ENCODE measurements at places on chromosomes 1 and 21.

DNA sequence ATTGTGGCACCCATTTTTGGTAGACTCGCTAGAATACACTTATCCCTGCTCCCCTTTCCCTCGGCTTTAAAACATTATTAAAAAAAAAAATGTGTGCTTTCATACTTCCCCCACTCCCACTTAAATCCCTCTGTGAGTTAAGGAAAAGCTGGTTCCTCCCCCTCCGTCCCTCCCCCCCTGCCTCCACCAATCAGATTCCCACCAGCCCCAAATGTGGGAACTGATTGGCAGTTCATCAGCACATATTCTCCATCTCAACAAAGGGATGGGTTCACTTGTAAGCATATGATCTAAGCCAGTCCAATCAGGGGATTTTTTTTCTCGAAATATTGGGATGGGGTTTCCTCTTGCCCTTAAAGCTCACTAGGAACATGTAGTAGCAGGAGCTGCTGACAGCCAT is 10.8 kb upstream of the FYB2 start:
- no peak for DNase-seq

DNA sequence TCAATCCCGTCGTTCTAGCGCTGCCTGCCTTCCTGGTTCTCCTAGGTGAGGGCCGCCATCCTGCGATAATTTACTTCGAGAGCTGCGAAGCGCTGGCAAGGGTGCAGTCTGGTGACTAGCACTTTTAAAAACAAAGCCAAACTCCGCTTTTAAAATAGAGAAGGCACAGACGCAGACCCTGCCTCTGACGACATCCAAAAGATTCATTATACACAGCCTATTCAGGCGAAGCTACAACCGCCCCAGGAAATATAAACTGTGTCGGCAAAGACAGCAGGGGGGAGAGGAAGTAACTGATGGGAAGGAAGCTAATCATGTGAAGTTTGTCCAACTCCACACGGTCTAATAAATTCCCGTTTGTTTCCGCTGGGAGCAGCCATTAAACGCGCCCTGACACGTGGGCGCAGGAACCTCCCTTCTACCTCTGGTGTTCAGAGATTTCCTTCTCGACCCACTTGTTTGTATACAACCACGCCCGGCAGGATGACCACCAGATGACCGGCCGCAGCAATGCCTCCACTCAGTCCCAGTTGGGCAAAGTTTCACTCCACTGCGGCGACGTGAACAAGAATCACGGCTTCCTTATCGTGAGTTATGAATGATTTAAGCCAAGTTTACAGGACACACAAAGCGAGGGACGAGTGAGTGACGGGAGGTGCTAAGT is 1.3 kb downstream of the GNG12 start:
- peak; percentile 70 for DNase-seq

- DNase-seq, result no peak
These were observed 471 bp upstream of the MTF2 start for GRCh38 chr1:93078638-93078985.

GRCh38 chr1:192581131-192581927 is 5.8 kb downstream of the RGS1 start:
- DNase-seq, result no peak

DNA sequence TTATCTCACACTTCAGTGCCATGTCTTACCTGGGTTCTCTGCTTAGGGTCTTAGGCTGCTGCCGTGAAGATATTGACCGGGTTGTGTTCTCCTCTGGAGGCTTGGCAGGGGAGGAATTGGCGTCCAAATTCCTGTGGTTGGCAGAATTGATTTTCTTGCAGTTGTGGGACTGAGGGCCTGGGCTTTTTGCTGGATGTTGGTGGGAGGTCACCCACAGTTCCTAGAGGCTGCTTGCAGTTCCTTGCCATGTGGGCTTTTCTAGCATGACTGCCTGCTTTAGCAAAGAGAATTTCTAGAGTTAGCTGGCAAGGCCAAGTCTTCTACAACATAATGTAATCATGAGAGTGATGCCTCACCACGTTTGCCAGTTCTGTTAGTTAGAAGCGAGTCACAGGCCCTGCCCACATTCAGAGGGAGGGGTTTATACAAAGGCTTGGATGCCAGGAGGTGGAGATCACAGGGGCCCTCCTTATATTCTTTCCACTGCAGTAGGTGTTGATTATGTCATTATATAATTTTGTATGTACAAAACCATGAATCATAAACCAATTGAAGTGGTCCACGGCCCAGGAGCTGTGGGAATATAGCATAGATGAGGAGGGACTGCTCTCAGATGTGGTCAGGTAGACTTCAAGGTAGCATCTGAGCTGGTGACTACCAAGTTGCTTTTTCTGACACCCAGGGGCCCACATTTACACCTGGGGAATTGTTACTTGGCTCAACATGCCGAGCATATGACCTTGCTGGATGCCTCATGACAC is 6.6 kb downstream of the UBL4B start:
- DNase-seq, result no peak

DNA sequence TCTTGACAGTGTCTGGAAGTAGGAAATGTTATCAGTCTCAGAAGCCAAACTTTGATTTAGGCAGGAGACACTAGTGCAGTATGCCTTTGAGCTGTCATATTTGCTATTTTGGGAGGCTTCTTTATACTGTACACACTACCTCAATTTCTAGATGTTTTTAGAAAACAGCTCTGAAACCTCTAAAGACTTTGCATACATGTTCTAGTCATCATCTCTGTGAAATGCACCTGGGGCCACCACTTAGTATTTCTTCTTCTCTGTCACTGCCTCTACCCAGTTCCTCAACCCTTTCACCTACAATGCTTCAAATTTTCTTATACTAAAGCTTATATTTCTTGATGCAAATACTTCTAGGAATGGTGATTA is 29.1 kb upstream of the PLA2G4A start:
- no peak for DNase-seq

DNA sequence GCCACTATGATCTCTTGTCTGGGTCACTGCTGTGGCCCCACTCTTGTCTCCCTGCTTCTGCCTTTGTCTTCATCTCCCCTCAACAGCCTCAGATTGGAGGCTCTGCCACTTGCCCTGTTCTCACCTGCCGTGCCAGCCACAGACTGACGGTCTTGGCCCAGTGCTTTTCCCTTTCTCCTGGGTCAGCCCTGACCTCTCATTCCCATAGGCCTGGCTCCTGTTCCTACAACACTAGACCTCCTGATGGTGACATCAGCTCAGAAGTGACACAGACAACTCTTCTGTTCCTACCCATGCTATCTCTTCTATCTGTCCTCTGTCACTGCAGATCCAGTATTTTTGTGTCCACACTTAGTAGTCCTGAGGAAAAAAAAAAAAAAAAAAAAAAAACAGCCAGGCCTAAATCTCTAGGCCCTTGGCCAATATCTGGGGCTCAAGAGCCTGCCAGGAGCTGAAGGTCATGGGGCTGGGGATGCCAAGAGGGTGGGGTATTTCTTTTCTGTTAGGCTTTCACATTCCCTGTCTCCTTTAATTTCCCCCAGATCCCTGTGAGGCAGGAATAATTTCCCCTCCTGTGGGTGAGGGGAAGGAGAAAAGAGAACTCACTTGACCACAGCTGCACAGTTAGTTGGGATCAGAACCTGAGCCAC is 42.0 kb upstream of the FOXO6 start:
- DNase-seq, result no peak
